GM04504 (cell line): ENCODE measurements at places on chromosomes 6 and 20.

GRCh38 chr20:9203081-9203447 is 134.2 kb downstream of the PLCB4 start:
- DNase-seq, result no peak

DNA sequence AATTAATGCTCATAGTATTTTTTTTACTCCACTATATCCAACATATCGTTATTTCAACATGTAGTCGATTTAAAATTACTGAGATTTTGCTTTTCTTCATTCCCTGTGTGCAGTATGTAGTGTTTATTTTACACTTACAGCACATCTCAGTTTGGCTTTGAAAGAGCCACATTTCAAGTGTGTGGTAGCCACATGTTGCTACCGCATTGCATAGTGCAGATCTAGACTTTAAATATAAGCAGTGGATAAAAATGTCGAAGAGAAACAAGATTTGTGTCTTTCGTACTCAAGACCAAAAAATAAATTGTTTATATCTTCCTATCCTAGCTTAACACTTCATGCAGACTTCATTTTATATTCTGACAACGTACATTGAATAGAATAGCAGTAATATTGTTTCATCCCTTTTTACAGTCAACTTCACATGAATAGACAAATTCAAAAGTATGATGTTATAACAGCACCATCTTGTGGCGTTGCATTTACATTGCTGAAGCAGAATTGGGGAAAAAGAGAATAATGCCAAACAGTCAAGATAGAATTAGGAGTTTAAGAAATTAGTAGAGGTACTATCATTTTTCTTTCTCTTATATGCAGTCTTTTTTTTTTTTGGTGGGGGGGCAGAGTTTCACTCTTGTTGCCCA is 29.9 kb downstream of the FBXO5 start:
- no peak for DNase-seq

DNA sequence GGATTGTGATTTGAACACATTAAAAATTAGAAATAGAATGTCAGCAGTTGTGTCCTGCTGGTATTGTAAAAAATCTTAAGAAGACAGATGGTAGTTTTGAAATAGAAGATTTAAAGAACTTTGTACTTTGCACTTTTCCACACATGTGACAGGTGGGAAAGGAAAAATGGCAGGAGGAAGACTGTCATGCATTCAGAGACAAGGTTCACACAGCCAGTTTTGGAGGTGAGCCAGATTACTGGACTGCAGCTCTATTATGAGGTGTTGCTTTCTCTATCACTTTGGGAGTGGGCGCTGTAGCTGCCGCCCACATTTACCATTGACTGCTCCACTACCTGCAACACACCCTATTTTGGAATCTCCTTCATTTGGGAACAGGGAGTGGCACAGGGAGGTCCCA is 12.1 kb upstream of the NDUFAF4 start:
- no peak for DNase-seq

- no peak for DNase-seq
Observed at GRCh38 chr6:99362678-99363268, 13.3 kb upstream of the FAXC start.

GRCh38 chr6:110662490-110663211 is 152.6 kb downstream of the CDK19 start:
- no peak for DNase-seq

GRCh38 chr20:3000852-3001523 is 42.4 kb upstream of the GNRH2 start:
- peak; percentile 15 for DNase-seq

DNA sequence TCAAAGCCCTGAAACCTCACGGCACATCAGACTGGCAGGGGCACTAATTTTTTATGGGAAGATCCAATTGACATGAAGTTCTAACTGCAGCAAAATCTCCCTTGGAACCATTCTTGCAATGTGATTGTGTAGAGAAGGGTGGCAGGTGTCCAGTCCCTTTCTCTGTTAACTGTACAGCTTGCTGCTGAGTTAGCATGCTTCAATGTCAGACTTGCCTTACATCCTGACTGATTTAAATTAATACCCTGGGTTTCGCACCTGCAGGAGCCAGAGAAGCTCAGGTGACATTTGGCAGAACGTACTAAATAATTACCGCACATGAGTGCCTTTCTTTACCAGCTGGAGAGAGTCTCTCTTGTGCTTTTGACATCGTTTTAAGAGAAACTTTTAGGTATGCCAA is 123.0 kb downstream of the DOK5 start:
- DNase-seq, result no peak

- DNase-seq, result peak; percentile 60
Observed at GRCh38 chr6:137697267-137697938, 169.7 kb upstream of the TNFAIP3 start.

DNA sequence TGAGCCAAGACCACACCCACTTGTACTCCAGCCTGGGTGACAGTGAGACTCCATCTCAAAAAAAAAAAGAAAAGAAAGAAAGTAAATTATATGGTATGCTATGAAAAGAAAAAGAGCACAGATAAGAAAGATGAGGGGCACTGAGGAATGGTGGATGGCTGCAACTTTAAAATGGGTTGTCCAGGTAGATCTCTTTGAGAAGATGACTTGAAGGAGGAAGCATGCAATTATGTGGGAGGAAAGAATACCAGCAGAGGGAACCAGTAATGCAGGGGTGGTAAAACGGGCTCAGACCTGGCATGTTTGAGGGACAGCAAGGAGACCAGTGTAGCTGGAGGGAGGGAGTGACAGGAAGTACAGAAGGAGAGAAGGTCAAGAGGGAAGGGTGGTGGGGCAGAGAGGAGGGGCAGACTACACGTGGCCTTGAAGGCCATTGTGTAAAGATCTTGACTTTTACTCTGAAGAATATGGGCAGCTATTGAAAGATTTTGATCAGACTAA is 22.3 kb downstream of the LINC00237 start:
- DNase-seq, result no peak

GRCh38 chr6:157766901-157767774 is 55.9 kb upstream of the SNX9 start:
- DNase-seq, result no peak

DNA sequence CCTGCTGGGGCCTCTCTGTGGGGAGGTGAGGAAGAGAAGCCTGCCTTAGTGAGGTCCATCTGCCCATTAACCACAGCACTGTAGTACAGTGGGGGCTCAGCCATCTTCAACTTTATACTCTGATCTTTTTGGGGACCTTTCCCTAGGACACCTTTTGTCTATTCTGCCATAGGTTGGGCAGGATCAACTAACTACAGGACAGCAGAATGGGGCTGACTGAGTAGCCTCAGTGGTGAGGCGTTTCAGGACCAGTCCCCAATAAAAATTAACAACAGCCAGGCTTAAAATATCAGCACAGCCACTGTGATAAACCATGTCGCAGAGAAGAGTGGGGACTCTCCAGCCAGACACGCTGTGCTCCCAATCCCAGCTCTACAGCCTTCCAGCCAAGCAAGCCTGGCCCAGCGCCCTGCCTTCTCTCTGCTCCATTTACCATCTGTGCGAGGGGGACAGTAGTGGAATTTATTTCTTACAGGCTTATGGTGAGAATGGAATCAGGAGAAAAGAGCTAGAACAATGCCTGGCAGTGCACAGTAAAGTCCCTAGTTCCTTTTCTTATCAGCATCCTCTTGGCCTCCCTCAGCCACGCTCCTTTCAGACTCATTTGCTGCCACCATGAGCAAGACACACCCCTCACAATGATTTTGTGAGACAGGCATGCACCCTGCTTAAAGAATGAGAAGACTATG is 75.5 kb downstream of the SLC22A23 start:
- no peak for DNase-seq

DNA sequence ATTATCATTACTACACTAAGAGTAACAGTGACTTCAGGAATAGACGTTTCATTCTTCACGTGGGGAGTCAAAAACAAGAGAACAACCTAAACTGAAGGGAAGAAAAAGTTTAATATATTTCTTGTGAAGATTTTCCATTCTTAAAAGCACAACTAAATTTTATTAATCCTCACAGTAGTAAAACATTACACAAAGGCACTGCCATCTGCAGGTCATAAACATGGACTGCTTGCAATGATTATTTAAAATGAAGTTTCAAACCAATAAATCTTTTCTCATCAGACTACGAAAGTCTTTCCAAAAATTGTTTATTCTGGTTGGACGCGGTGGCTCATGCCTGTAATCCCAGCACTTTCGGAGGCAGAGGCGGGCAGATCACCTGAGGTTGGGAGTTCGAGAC is 2.6 kb downstream of the NCOA5 start:
- no peak for DNase-seq

- no peak for DNase-seq
Observed at GRCh38 chr6:74651948-74652842, 553.7 kb downstream of the COL12A1 start.

DNA sequence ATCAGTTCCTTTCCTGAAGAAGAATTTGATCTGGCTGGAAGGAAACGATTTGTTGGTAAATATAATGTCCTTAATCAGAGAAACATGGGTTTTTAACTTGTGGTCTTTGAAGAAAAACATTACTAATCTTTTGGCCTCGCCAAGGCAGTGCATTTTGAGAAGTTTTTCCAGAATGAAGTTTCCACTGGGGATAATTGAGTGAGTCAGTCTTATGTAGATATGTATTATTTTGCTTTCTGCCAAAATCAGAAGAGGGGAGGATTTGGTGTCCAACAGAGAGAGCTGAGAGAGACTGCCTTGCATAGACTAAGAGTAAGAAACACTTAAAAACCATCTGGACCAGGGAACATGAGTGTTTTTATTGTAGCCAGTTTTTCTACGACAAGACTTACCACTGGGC is 79.9 kb downstream of the FNDC1 start:
- DNase-seq, result peak; percentile 60

DNA sequence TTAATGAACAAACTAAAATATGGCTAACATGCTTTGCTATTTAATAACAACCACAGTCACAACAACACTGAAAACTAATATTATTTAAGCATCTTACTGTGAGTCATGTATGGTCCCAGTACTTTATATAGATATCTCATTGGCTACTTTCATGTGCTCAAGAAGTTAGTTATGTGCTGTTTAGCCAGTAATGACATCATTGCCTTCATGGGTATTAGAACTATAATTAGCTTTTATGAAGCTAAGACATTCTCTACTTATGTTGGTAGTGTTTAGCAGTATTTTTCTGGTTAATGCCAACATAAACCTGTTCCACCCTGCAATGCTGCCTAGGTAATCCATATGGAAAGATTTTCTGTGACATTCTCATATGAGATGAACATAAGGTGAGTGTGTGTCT is 56.1 kb downstream of the ADGRG6 start:
- no peak for DNase-seq

- DNase-seq, result no peak
Observed at GRCh38 chr6:112841553-112842329, 494.6 kb downstream of the RFPL4B start.

- peak; percentile 69 for DNase-seq
Observed at GRCh38 chr6:136289327-136289578, 393 bp downstream of the BCLAF1 start.

GRCh38 chr6:48933136-48933535 is 529.9 kb downstream of the MMUT start:
- no peak for DNase-seq

- no peak for DNase-seq
Observed at GRCh38 chr6:138063726-138064125, 43.5 kb downstream of the PERP start.

DNA sequence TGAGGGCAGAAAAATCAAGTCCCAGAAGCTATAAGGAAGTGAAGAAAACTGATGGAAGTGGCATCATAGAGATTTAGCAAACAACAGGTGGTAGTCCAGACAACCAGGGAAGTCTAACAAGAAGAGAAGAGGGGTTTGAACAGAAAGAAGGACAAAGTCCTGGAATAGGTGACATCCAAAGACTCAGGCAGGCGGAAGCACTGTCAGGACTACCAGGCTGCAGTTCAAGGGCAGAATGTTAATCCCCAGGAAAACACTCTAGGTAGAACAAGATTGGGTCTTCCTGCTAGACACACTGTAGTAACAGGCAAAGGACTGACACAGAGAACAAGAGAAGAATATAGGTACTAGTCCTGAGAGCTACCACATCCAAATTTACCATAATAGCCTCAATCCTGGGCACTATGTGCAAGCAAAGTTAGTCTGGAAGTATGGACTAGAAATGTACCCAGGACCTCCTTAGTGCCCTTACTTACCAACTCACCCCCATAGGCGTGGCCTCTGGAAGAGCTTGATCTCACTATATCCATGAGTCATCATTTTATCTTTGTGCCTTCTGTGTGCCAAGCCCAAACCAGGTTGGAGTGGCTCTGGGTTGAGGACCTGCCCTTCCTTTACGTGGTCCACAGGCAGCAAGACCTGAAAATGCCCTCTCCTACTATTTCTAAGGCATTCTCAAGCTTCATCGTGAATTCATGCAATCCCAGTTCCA is 2.2 kb upstream of the EPB41L2 start:
- no peak for DNase-seq

DNA sequence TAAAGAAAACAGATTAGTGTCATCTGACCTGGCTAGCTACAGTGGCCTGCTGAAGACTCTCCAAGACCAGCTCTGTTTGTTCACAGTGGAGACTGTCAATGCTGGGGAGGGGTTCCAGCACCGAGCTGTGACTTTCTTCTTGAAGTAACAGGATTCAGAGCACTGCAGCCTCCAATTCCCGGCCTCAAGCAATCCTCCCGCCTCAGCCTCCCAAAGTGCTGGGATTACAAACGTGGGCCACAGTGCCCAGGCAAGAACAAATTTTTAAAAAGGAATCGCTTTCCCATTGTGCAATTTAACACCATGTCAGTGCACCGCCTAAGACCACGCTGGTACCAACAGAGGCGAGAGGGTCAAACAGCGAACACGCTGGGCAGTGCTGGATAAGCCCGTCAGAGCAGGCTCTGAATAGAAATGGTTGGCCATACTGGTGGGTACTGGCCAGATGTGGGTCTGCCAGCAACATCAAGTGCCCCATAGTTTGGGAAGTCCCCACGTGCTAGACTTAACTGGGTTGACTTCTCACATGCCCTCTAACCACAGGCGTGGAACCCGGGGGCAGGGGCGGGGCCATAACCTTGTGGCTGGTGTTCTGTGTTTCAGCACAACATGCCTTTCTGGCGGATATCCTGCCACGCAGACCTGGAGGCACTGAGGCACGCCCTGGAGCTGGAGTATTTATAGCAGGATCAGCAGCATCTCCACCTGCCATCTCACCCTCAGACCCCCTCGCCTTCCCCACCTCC is 168.9 kb downstream of the ZMYND8 start:
- no peak for DNase-seq

- DNase-seq, result peak; percentile 77
Observed at GRCh38 chr20:2137552-2138201, 36.0 kb downstream of the STK35 start.

DNA sequence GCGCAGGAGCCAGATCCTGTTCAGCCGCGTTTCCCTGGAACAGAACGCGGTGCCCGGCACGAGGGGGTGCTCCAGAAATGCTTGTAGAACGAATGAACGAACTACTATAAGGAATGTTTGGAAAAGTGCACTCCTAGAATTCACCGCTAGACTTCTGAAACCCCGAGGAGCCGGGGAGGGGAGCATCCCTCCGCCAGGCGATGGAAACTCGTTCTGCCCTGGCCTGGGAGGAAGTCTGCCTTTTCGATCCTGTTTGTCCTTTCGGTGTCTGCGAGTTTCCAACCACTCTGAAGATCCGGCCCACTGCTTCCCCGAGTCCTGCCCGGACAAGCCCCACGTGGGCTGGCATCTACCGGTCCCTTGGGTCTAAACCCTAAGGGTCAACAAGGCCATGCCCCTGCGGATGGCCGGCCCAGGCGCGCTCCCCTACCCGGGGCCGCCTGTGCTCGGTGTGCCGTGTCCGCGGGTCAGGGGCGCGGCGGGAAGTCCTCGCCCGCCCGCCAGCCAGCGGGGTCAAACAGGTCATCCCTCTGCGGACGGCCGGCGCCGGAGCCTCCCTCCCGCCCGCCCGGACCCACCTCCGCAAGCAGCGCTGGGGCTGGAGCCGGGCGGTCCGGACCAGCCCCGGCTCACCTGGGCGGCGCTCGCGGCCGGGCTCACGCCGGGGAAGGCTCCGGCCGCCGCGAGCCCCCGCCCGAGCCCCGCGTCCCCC is 526 bp downstream of the SULF2 start:
- DNase-seq, result no peak
